Right lobe of liver (tissue), 6 donors: ENCODE measurements at places on chromosomes 5 and 9.
A peak's percentile ranks its signal among the peaks of the same experiment; 100 is the strongest.

DNA sequence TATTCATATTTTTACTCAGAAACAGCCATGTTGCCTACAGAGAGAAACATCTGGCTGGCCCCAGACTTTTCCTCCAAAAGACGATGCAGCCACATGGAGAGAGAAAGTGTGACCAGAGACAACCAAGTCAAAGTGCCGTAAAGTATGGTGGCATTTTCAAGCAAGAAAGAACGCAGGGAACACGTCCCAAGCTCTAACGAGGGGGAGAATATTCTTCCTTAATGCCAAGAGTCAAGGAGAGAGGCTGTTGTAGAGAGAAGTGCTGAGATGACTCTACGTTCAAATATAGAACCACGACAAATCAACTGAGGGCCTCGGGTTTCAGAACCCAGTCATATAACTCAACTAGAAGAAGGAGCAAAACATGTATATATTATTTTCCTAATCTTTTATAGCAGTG lies 55.9 kb downstream of the FNBP1 start:
- DNase-seq: no peak

GRCh38 chr5:58505971-58506640 lies 14.9 kb downstream of the GAPT start:
- DNase-seq: no peak

DNA sequence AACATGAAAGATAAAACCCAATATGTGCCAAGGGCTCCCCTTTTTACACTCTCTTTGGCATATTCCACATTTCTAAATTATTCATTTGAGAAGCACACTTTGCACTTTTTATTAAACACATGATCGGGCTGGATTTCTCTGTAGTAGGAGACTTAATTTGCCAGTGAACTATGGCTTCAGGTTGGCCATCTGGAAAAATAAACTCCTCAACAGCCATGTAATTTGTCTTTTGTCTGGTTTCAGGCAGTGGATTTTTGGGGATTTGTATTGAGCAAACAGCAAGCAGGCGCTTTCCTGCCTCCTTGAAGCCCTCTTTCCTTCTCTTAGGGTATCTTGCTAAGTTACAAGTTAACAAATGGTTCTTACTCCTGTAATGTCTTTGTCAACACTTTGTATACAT lies 73.0 kb upstream of the DMRTA1 start:
- DNase-seq: no peak

GRCh38 chr9:84170521-84171141 lies 169.9 kb downstream of the SLC28A3 start:
- no peak for DNase-seq

DNA sequence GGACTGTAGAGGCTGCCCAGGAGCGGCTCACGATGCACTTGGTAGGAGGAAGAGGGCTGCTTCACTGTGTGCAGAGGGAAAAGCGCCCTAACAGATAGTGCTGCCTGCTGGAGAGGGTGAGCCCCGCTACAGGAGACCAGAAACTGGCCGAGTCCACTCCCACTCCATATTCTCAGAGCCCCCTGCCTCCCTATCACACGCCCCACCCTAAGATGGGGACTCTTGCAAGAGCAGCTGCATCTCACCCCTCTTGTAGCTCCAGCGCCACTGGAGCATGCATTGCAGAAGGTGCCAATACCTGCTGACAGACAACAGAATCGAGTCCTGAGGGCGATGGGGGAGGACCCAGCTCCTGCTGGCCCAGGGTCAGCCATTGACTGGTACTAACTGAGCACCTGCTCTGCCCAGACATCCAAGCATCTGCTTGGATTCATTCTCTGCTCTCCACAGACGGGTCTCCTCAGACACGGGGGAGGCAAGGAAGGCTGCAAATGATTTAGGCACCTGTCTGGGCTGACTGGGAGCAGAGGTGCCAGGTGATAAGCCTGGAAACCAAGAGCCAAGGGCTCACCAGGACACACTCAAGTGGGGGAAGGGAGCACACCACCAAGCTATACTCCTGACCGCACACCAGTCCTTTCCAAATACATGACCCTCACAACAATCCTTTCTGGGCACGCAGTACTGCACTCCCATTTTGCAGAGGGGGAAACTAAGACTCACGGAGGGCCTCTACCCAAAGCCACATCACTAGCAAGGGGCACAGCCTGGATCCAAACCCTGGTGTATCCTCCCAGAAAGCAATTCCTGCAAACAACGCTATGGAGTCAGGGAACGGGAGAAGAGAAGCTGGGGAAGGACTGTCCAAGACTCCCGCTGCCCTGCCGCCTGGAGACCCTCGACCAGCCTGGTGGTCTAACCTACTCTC lies 1.6 kb downstream of the BICD2 start:
- peak; percentile 44 for DNase-seq

DNA sequence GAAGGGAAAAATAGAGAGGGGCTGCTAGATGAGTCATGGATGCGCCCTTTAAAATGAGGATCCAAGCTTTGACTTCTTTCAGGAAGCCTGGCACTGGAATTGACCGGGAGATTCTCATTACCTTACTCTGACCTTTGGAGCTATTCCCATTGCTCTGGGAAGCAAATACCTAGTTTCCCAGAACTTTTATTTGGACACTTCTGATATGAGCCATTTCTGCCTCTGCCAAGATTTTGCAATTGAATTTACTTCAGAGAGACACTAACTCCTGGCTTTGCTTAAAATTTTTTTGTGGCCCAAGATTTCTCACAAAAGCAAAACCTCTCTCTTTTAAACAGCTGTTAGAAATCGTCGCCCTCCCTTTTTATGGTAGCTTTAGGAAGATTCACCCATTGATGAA lies 15.7 kb upstream of the AGXT2 start:
- no peak for DNase-seq

- peak; percentile 69 for DNase-seq
These were observed 266.2 kb downstream of the NSG2 start for GRCh38 chr5:174311531-174312269.

DNA sequence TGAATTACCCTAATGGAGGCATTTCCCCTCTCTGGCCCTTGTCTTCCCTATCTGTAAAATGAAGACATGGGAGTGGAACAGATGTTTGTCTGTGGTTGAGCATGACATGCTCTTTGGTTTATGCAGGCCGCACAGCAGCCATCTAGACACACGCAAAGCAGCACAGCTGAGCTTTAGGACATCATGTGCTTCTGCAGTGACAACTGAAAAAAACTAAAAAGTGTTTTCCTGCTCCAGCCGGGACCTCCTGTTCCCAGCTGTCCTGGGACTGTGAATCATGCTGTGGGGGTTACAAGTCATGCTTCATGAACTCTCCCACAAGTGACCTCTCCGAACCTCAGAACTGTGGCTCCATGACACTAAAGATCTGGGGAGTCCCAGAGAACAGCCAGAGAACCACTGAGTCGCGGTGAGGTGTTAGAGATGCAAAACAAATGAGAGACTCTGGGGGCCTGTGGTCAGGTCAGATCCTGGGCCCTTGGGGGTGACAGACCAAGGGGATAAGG lies 1.7 kb downstream of the SMIM3 start:
- no peak for DNase-seq

GRCh38 chr5:108629779-108630528 lies 117.7 kb upstream of the FER start:
- no peak for DNase-seq

DNA sequence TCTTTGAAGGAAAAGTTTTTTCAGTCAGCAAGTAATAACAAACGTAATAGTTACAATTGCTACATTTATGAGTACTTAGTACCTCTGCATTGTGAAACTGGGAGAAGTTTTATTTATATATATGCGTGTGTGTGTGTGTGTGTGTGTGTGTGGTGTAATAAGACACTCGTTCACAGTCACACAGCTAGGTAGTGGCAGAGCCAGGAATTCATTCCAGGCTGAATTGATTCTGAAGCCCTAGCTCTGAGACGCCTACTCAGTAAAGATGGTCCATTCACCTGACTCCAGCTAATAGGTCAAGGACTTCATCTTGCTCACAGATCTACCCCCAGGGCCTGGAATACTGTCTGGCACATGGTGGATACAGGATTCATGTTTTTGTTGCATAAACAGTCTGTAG lies 13.6 kb upstream of the CAST start:
- DNase-seq: no peak

GRCh38 chr9:130880599-130881220 lies 15.9 kb downstream of the QRFP start:
- no peak for DNase-seq

- DNase-seq: no peak
These were observed 30.3 kb downstream of the ANGPTL2 start for GRCh38 chr9:127092041-127092608.

DNA sequence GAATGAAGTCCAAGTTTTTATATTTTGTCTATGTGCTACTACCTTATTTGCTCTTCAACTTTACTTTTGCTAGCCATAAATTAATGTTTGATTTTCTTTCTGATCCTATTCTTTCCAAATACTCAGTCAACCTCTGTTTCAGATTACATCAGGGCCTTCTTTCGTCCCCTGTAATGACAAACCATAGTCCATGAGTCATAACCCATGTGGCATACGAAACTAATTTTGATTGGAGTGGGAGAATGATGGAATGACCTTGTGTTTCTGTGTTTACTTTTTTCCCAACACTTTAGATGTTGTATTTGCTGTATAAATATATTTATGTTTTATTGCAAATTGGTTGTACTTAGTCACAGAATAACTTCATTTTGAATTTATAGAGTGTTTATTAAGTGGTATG lies 1043.1 kb downstream of the DTWD2 start:
- DNase-seq: no peak

GRCh38 chr5:133945568-133945967 lies 22.9 kb downstream of the C5orf15 start:
- no peak for DNase-seq

- no peak for DNase-seq
These were observed 587.7 kb upstream of the GRAMD2B start for GRCh38 chr5:125835293-125836172.

GRCh38 chr5:39100851-39101396 lies 26.7 kb upstream of the RICTOR start:
- no peak for DNase-seq

DNA sequence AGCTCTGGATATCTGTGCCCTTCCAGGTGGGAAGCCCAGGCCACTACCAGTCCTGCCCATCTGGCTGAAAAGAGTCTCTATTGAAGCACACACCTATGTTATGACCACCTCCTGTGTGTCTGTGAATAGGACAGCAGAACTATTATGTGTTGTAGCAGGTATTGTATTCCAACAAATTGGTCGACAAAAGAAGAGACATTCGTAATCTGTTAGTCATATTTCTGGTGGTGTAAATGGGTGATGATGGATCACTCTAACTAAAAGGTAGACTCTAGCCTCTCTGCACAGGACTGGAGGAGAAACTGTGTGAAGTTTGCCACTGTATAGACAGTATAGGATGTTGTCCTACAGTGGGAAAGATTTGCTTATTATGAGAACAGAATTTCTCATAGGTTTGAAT lies 416.1 kb downstream of the TMEM38B start:
- no peak for DNase-seq

- DNase-seq: no peak
These were observed 32.0 kb downstream of the SEMA5A start for GRCh38 chr5:9513827-9514226.

DNA sequence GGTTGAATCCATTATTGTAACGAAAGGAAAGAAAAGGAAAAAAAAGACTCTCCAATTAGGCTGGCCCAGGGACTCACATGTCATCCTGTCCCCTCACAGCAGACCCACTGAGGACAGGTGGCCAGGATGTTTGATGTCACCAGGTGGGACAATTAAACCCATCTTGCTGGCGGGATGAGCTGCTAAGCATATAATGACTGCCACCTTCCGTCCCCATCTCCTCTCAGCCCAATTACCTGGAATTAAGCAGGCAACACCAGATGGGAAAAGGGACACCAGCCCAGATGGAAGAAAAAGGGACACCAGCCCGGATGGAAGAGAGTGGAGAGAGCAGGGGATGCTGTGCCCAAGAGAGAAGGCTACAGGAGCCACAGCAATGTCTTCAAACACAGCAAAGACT lies 116.6 kb upstream of the SARDH start:
- DNase-seq: no peak

GRCh38 chr5:6505783-6506557 lies 57.3 kb downstream of the UBE2QL1 start:
- DNase-seq: peak; percentile 80

DNA sequence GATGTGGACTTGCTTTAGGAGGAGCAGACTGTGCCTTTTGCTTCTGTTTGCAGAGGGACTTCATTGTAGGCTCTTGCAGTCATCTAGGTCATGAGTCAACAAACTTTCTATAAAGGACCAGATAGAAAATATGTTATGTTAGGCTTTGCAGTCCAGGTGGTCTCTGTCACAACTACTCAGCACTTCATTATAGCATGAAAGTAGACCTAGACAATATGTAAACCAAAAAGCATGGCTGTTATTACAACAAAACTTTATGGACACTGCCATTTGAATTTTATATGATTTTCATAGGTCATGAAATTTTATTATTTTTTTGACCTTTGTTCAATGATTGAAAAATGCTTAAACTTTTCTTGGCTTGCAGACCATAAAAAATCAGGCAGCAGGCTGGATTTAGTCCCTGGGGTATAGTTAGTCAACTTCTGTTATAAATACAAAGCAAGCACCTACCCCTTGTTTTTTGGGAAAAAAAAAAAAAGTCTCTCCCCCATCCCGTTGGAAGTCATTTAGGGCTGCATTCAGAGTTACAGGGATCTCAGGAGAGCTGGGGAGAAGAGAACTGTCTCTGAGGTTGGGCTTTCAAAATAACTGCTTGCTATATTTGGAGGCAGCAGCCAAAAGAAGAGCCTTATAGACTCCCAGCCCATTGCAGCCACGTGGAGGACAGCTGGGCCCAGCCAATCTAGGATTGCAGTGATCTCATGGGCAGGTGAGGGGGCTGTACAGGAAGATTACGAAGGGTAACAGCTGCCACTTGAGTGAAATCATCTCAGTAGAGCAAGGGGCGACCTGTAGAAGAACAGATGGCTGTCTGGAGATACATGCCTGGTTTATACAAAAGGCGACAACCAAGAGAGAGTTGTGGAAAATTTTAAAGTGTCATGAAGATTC lies 136.6 kb upstream of the TNC start:
- DNase-seq: no peak

GRCh38 chr5:91641730-91642350 lies 258.7 kb upstream of the ARRDC3 start:
- no peak for DNase-seq

- DNase-seq: no peak
These were observed 1570.0 kb upstream of the NUDT12 start for GRCh38 chr5:105132581-105132980.

DNA sequence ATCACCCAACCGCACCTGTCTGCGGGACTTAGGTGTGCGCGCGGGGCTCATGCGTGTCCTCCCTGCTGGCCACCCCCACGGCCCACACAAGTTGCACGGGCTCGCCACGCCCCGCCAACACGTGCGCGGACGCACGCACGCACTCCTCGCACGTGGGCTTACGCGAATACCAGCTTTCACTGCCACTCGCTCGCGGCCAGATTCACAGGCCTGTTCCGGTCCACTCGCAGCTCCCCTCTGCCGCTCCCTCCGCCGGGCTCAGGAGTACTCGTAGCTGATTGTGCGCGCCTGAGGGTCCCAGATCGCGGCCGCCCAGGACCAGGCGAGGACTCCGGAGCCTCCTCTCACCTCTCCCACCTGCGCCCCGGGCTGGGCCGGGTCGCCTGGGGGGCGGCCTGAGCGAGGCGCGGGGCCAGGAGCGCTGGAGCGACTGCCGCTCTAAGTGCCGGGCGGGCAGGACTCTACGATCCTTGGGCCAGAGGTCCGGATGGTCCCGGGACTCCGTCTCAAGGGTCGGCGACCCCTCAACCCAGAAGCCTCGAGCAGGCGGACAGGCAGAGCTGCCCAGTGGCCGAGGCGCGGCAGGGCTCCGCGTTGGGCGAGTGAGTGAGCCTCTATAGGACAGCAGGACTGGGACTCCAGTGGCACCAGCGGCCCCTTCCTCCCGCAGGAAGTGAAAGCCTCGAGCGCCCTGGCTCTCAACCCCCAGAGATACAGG lies 3.4 kb downstream of the PCDHGC5 start:
- DNase-seq: no peak

- no peak for DNase-seq
These were observed 29.5 kb upstream of the LHFPL2 start for GRCh38 chr5:78677777-78678668.
